Endothelial cell of umbilical vein (primary cell): ENCODE measurements at places on chromosomes 3 and 15. TPM values are rescaled to one million over a fixed set of nuclear protein-coding genes. Genes with fewer than 3 reads are reported as not detected.

Gene CLCN2
- total RNA-seq = 6.5 and 9.9 TPM in 2 replicates

GRCh38 chr3:144942093-144942837, 970.6 kb downstream of the DIPK2A start:
- DNase-seq = peak; percentile 59

DNA sequence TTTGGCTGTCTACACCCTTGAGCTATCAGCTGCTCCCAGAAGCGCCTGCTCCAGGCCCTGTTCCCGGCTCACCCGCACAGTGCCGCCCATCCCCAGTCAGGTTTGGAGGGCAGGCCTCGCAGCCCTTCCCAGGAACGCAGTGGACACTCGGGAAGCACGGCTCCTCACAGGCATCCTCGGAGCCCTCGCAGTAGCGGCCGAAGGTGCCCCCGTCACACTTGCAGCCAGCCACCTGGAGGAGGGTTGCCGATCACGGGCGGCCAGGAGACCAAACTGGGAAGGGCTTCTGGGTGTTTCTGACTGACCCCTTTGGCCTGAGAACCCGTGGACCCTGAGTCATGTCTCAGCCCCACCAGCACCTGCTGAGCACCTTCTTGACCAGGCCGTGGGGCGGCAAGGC, 33.4 kb downstream of the MUC20 start:
- DNase-seq = no peak

- DNase-seq = peak; percentile 77
These were observed 128.3 kb upstream of the ARHGEF3 start for GRCh38 chr3:56929809-56930615.

GRCh38 chr3:85171976-85172375, 213.2 kb downstream of the CADM2 start:
- no peak for DNase-seq

- DNase-seq = no peak
These were observed 65.2 kb downstream of the PGPEP1L start for GRCh38 chr15:98942431-98942830.

GRCh38 chr3:115498421-115498820, 124.9 kb upstream of the GAP43 start:
- no peak for DNase-seq

DNA sequence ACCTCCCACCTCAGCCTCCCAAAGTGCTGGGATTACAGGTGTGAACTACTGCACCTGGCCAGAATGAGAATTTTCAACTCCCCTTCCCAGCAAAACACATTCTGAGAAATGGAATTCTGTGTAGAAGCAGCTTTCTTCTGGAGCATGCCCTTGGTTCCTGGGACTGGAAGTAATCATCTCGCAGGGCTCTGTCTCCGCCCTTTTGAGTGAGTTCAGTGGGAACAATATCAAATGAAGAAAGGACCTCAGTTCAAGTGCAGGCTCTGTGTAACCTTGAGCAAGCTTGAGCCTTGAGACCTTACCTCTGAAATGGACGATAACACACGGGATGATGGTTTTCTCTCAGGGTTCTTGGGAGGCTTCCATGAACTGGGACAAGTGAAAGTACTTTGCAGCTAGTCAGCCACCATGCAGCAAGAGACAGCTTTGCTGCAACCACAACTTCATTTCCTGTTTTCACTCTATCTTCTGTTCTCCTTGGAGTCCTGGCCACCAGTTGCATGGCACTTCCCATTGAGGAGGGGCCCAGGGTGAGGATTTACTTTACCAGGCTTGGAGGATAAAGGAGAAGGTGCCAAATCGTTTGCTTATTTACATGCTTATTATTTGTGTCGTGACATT, 35.7 kb upstream of the IGF1R start:
- DNase-seq = no peak

DNA sequence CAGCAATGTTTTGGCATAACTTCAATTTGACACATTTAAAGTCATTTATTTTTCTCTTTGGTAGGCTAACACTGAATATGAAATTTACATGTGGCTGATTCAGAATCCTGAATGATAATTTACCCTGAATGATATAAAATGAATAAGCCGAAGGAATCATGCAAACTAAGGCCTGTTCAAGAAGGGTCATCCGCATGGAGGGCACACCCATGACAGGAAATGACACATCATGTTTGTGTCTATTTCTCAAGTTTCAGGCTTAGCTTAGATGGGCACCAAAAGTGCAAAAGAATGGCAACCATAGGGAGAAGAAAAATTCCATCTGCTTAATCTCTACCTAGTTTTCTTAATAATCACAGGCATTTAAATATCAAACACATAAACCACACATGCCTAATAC, 141.5 kb downstream of the DUT start:
- peak; percentile 39 for DNase-seq

- DNase-seq = no peak
These were observed 142.4 kb upstream of the TLE3 start for GRCh38 chr15:70240082-70240481.

Gene CFAP161
- total RNA-seq = 0.65 TPM in 1 of 2 replicates, not detected in the other
